ENCODE measurements at places on chromosomes 11 and 22.

- no peak for DNase-seq
Observed at GRCh38 chr11:69943506-69943905, 124.3 kb upstream of the FGF3 start.

DNA sequence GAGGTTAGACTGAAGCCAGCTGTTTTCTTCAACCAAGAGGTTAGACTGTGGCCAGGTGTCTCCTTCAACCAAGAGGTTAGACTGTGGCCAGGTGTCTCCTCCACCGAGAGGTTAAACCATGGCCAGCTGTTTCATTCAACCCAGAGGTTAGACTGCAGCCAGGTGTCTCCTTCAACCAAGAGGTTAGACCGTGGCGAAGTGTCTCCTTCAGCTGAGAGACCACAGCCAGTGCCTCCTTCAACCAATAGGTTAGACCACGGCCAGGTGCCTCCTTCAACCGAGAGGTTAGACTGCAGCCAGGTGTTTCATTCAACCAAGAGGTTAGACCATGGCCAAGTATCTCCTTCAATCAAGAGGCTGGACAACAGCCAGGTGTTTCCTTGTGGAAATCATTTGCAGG is 498.1 kb downstream of the TBC1D22A start:
- no peak for DNase-seq

DNA sequence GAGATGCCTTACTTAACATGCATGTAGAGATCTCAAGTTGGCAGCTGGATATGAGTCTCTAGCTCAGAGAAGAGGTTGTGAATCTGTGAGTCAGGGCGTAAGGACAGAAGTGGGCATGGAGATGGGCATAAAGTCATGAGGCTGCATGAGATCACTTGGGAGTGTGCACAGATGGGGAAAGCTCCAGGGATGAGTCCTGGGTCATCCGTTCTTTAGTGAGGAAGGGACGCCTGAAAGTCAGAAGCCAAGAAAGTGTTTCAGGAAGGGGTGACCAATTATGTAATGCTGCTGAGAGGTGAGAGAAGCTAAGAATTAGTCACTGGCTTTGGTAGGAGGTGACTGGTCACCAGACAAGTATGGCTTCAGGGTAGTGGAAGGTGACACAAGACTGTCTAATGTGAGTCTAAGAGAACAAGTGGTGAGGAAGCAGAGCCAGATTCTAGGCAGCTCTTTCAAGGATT is 6.7 kb downstream of the ACP2 start:
- no peak for DNase-seq

DNA sequence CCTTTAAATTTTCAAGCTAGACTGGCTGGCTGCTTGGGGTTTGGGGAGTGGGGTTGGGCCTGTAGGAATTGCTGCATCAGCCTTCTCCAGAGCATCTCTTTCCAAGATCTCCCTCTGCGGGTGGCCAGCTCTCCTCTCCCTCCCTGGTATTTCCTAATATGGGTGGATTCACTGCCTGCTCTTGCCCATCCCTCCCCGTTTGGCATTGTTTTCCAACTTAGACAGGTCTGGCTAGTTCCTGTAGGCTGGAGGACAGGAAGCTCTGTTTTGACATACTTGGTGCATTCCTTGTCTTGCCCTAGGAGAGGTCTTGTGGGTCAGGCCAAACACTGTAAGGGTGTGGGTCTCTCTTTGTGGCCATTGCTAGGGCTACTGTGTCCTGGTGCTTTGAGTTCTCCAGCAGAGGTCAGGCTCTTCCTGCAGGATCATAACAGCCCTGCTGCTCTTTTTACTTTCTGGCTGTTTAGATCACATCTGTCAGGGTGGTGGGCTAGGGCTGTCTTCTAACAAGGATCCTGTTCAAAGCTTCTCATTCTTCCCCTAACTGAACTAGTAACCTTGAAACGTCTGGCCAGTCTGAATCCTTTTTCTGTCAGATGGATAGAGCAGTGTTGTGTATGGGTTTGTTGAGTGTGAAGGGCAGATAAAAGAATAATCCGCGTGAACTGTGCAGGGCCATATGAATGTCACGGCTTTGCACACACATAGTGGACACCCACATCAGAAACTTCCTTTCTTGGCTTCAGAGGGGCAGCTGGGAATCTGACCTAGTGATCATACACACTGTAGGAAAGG is 18.3 kb upstream of the MICALL1 start:
- no peak for DNase-seq

- DNase-seq = no peak
Observed at GRCh38 chr11:128603003-128603696, 15.8 kb upstream of the ETS1 start.

GRCh38 chr11:71490731-71491390 is 36.2 kb upstream of the KRTAP5-7 start:
- no peak for DNase-seq

- DNase-seq = no peak
Observed at GRCh38 chr11:35354644-35355043, 64.7 kb downstream of the SLC1A2 start.

GRCh38 chr11:121291319-121291718 is 1.3 kb upstream of the SC5D start:
- DNase-seq = no peak

GRCh38 chr11:117690484-117691217 is 106.4 kb downstream of the DSCAML1 start:
- DNase-seq = no peak

DNA sequence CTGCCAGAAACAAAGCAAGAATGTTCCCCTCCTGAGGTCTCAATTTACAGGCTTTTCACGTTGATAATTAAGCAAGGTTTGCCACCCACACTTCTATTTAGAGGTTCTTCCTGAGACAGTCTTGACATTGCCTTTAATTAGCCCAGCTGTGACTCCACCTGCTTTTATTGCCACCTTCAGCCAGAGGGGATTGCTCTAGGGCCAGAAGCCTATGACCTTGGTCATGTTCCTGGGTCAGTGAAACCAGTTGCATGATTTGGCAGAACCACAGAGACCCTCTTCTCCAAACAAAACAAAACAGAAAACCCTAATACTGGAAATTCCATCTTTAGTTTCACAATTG is 89.8 kb downstream of the APIP start:
- DNase-seq = no peak

GRCh38 chr22:27461470-27461869 is 340.1 kb downstream of the MN1 start:
- no peak for DNase-seq

DNA sequence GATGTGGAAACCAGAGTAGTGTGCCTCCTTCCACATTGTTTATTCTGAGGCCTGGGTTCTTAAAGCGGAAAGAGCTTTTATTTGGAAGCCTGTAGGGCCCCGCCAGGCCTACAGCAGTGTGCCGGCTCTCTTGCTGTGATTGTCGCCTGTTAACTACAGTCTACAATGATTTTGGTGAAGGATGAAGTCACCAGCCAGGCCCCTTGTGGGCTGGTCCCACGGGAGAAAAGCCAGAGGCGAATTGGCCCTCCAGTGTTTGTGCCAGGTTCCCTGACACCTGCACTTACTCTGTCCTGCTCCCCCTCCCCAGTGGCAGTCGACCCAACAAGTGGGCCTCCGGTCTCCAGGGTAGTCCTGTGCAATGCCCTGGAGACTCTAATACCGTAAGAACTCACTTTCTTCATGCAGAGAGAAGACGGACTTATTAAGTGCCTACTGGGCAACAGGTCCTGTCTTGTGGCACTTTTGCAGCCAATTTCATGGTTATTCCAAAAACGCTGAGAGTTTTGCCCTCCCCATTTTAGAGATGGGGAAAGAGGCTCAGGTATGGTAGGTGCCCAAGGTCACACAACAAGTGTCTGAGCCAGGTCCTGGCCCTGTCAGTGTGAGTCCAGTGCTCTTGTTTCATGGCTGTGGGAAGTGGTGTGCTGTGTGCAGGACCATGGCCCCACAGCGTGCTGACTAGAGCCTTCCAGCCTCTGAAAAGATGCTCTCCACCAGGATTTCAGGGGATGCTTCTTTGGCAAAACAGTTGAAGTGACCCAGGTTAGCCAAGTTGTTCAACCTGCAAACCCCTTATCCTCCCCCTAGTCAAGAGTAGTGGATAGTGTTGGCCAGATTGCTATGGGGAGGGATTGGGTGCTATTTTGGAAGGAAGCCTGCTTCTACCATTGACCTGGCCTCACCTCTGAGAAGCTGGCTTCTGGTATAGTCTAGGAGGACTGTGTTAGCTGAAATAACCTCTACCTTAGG is 1.4 kb downstream of the MICAL2 start:
- peak; percentile 32 for DNase-seq

GRCh38 chr11:61126256-61126655 is 24.0 kb downstream of the CD5 start:
- no peak for DNase-seq

GRCh38 chr11:77959434-77959833 is 35.0 kb downstream of the INTS4 start:
- DNase-seq = no peak

DNA sequence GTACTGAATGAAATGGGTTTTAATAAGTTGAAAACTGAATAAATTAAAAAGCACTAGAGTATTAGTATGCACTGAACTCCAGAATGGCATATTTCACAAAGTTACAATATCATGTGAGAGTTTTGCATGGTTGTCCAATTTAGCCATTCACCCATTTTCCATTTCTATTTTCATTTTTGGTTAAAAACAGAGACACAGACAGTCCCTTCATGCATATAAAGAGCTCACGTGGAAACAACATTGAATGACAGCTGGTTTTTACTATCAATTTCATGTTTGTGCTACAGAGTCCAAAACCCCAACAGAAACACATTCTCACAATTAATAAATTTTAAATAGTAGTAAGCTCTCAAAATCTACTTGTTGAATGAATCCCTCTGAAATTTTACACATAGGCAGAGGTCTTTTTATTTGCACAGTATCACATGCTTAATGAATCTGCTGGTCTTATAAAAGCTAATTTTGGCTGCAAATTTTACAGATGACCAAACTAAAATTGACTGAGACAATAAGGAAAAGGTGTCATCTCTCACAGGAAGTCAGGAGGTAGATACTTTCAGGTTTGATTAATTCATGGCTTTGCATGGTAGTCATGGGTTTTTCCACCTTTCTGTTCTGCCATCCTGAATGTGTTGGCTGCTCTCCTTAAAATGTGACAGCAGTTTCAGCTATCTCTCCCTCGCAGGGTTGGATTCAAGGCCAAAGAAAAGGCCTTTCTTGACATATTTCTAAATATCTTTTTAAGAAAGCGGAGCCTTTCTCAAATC is 20.6 kb upstream of the DDI1 start:
- DNase-seq = no peak

GRCh38 chr22:32354360-32355351 is 3.0 kb upstream of the RFPL3 start:
- no peak for DNase-seq

- DNase-seq = no peak
Observed at GRCh38 chr11:128689591-128689947, 4.3 kb upstream of the FLI1 start.

DNA sequence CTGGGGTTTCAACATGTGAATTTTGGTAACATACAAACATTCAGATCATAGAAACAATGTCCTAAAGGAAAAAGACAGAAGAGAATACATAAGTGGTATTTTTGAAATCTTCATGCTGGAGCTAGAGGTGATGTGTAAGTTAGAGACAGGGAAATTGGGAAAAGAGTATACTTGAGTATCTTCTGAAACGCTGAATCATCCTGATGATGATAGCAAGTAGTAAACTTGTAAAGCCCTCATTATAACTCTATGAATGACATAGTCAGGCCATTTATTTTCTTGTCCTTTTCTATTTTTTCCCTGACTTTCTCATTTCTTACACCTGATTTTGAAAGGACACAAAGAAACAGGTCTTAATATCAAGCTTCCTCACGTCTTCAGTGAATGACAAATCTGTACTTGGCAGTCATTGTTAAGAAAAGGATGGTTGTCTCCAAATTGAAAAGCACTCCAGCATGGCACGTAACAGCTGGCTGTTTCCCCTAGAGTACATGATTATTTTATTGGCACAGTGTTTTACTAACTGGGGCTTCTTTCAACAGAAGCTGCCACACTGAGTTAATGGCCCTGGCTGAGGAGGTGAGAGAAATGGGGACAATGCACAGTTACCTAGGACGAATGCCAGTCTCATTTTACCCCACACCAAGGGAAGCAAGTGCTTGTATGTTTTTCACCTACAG is 140.7 kb upstream of the CTSC start:
- no peak for DNase-seq

- no peak for DNase-seq
Observed at GRCh38 chr22:36982136-36982535, 37.1 kb downstream of the TST start.

DNA sequence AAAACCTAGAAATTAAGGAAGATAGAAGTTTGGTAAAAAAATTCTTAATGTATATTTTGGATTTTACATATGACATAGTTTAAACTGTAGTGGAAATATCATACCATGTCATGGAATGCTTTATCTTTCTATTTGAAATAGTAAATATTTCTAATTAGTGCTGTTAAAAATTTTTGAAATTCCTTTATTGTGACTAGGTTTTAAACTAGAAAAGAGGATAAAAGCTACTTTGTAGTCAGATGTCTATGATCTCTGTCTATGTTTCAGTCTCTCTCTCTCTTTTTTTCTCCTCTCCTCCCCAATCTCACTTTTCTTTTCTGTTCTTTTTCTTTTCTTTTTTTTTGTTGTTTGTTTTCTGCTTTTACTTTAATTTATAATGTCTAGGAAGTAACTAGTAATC is 226.2 kb downstream of the TMEM135 start:
- no peak for DNase-seq

GRCh38 chr11:112235750-112236390 is 9.6 kb downstream of the PTS start:
- no peak for DNase-seq

DNA sequence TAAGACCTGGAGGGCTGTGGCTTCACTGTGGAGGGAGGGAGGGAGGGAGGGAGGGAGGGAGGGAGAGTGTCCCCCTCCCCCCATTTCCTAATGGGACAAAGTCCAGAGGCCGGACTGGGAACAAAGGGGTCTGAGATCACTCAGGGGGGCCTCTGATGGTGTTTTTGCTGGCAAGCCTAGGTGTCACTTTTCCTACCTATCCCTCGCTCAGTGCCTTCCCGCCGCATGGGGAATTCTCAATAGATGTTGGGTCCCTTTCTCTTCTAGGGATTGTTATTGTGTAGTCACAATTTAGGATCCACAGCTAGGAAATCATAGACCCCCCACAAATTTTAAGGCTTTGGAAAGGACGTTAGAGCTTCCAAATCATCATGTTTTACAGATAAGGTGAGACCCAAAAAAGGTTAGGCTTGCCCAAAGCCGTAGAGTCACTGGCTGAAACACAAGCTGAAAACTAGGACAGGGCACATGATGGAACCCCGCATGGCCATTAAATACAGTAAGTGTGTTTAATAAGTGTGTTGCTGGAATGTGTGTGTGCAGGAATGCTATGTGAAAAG is 4.8 kb upstream of the FTH1 start:
- no peak for DNase-seq

GRCh38 chr11:34960277-34960676 is 43.9 kb downstream of the PDHX start:
- DNase-seq = no peak

GRCh38 chr22:35615156-35615555 is 2.0 kb downstream of the MB start:
- DNase-seq = no peak

GRCh38 chr11:6402561-6402981 is 12.3 kb downstream of the SMPD1 start:
- no peak for DNase-seq

DNA sequence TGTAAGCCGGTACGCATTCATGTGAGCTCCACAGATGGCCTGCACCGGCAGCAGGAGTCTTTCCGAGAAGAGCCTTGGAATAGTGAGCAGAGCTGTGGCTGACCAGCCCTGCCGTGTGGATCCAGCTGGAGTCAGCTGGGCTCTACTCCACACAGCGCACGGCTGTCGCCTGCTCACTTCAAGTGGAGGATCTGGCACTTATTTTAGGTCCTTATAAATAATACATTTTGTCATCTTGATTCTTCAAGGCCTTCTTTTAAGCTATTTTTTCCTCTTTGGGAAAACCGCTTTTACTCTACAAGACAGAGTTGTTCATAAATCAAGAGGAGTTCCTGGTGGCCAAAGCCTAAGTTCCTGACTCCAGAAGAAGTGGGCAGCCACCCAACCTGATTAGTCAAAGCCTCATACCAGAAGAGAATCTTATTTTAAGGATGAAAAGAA is 93.8 kb downstream of the KCNC1 start:
- no peak for DNase-seq
